Frontal cortex (tissue), 4 donors: ENCODE measurements at places on chromosomes 7 and 10.
A peak's percentile ranks its signal among the peaks of the same experiment; 100 is the strongest.

DNA sequence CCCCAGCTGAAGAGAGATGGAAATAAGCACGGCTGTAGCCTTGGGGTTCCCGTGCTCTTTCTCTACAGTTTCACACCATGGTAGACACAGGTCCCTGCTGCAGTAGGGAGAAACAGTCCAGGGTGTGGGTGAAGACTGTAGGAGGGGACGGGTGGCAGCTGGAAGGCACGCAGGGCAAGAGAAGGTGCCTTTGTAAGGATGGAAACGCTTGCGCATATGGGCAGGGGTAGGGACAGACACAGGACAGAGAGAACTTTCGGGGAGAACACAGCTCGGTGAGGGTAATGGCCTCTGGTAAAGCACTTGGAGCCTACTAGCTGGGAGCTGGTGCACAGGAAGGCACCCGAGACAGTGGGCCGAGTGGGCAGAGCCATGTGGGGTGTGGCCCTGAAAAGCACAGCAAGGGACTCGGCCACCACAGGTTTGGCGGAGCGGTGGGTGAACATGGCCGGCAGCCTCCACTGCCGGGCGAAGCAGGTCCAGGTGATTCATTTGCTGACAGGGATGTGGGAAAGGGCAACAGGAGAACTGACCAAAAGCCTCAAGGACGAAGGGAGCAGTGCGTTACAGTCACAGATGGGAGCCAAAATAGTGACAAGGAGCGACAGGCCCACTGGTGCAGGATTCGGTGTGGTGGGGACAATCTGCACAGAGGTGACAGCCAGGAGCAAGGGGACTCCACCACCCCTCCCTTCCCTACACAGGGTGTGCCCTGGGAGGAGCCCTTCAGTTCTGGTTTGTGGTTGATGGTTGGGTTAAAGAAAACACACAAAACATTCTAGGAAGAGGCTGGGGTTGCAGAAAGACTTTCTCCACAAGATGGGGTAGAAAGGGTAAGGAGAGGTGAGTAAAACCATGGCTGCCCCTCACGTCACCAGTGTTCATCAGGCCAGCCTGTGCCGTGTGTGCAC lies 97.1 kb downstream of the VOPP1 start:
- DNase-seq = no peak

DNA sequence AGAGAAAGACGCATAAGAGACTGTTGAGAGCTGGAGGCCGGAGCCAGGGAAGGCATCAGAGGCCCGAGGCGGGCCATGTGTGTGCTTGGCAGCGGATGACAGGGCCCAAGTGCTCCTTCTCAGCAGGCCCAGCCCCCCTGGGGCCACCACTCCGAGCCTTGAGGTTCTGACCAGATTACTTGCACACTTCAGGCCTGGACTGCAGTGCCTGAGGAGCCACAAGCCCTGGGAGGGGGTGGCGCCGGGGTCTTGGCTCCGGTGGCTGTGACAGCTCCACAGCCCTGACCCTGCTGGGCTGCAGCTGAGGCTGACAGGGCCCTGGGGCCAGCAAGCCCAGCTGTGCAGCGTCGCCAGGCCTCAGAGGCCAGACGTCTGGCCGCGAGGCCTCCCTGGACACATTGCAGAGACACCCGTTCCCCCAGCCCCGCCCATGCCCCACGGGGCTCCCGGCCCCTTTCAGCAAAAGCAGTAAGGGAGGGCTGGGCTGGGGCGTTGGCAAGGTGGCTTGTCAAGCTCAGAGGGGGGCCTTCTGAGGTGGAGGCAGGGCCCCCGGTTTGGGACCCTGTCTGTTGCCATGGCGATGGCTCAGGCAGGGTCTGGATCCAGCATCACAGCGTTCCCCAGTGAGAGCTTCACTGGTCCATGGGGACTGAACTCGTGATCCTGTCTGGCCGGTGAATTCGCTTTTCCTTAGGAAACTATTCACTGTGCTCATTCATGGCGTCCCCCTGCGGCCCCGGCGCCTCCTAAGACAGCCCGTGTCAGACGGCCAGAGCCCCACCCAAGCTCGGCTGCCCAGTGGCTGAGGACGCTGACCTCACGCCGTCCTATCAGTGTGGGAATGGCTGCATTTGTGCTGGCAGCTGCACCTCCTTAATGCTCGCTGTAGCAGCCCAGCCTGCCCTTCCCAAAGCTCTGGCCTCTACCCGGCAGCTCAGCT lies 5.7 kb downstream of the ELN start:
- DNase-seq = no peak

DNA sequence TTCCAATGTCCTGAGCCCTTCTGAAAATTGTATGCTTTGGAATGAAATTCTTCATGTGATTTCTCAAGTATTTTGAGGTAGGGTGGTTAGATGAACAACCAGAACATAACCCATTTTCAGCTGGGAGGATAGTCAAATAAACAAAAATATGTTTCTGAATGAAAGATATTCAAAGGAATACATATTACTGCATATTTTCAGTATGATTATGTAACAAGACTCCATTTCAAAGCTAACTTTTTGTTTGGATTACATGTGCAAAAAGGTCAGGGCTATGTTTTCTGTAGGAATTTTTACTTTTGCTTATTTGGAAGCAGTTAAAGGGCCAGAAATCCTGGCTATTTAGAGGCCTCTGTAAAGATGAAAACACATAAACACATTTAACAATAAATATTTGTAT lies 27.7 kb downstream of the CDK6 start:
- no peak for DNase-seq

- no peak for DNase-seq
Measured at GRCh38 chr7:124162667-124163066, 129.8 kb upstream of the TMEM229A start.

GRCh38 chr10:112515852-112516251 lies 68.8 kb downstream of the VTI1A start:
- no peak for DNase-seq

- DNase-seq = no peak
Measured at GRCh38 chr7:117839507-117839906, 33.7 kb downstream of the CTTNBP2 start.

- DNase-seq = no peak
Measured at GRCh38 chr7:118861581-118861980, 637.1 kb downstream of the ANKRD7 start.

GRCh38 chr10:35440016-35440415 lies 103.7 kb downstream of the CCNY start:
- no peak for DNase-seq

DNA sequence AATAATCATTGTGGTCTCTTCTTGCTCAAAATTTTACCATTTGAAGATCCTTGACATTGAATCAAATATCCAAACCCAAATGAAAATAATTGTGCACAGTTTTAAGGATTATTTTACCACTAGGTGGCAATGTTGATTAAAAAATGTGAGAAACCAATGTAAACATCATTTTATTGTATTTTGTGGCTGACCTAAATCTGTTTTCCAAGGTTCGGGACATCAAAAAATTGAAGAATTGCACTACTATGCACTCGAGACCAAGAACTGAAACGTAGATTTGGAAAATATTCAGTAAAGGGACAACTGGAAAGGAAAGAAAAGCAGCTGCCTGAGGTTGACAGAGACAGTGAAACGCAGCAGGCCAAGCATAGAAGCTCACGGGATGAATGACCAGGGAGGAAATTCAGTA lies 259.3 kb downstream of the SNX13 start:
- no peak for DNase-seq

- DNase-seq = no peak
Measured at GRCh38 chr10:12808014-12808613, 193.4 kb downstream of the CCDC3 start.

- DNase-seq = no peak
Measured at GRCh38 chr10:77251297-77252013, 386.2 kb downstream of the KCNMA1 start.

DNA sequence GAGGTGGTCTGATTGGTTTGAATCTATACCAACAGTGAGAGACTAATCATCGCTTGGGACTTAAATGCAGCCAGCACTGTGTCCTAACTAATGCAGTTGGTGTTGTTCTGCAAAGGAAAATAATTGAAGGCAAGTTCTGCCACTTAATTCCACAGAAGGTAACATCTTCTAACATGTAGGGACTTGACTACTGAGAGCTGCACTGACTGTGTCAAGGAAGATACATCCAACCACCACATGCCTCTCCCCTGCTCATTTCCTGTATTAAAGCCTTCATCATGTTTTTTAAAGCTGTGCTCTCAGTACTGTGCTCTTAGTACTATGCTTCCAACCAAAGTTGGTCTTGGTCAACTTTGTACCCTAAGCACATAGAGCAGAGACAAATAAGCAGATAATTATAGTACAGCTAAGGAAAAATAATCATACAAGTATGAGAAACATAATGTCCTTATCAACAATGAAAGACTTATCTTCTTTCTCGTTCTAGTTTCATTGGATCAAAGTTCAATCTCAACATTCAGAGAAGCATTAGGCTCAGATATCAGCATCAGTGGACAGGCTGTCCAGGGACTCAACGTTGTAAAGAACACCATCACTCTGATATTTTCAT lies 2.8 kb upstream of the CYP3A4 start:
- DNase-seq = no peak

- no peak for DNase-seq
Measured at GRCh38 chr7:15556339-15557105, 5.3 kb downstream of the AGMO start.

GRCh38 chr10:93841961-93842360 lies 51.8 kb upstream of the SLC35G1 start:
- no peak for DNase-seq

DNA sequence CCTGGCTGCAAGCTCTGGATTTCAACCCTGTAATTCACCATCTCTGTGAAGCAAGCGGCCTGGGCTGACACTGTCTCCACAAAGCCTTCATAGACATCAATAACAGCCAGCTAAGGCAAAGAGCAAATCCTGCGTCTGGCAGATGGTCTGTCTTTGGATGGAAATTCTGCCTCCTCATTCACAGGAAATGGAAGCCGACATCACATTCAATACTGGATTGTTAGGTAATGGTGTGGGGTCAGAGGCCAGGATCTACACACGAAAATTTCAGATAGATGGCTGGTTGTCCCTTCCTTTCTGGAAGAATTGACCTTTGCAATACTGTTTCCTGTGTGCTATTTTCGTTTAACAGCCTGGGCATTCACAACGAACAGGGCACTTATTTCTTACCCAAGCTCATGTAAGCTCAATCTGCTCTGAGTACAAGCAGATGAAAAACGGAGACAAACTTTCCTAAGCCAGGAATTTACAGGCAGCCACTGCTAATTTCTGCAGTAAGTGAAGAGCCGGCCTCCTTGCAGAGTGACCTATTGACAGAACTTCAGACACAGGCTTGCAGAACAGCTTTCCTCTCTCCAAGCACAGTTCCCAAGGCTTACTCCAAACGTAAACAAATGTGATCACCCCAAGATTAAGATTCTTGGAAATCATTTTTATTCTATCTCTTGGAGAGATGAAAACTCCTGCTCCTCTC lies 3.1 kb upstream of the ADAM12 start:
- no peak for DNase-seq

GRCh38 chr7:80724249-80724871 lies 85.9 kb downstream of the CD36 start:
- DNase-seq = no peak

DNA sequence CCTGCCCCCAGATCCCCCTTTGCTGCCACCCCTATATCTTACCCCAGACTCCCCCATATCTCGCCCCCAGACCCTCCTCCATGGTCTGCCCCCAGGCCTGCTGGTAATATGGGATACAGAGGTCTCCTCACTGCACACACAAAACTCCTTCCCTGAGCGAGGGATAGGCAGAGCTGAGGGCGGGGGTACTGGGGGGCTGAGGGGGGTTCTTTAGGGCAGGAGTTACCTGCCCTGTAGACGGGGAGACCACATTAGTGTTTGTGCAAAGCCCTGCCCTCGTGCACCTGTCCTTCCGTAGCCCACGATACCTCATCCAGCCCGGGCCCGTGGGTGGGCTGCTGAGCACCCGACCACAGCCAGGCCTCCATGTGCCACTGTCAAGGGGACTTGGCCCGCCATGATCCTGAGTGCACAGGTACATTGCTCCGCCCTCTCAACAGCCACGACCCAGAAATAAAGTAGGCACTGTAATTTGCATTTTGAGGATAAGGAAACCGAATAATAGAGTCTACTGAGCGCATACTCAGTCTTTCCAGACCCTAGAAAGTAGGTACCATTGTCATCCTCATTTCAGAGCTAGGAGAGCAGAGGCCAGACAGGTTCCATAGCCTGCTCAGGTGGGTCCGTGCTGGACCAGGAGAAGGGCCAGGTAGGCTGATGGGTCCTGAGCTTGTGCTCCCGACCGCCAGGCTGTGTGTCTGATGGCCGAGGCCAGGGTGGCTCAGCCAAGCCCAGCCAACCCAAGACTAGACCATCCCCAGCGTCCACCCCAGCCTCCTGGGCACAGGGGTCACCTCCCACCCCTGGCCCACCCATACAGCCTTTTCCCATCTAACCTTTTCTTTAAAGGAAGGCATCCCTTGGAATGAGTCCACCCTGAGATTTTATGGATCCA lies 115.2 kb downstream of the LHPP start:
- no peak for DNase-seq

DNA sequence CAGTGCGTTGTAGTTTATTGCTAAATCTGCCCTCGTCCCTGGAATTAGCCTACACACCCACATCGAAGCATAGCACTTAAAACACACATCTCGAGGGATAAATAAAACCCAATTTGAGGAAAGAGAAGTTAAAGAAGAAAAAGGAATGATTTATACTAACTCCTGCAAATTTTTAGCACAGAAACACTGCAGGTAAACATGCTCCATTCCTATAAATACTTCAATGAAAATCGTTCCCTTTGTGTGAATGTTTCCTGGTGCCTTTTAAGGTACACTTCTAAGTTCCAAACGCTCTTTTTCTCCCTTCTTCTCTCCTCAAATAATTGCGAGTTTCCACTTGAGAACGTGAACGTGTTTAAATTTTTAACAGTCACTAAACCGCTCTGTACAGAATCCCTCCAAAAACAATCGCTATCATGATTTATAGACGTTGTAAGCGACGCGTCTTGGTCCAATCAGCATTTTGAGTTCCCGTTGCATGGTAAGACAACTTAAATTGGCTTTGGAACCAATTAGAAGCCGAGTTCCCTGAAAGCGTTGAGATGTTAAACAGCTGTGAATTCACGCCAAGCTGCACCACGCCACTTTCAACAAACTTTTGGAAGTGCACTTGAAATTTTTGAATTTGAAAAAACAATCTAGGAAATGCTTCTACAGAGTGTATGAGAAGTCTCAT lies 12.5 kb upstream of the EBLN1 start:
- DNase-seq = peak; percentile 21

DNA sequence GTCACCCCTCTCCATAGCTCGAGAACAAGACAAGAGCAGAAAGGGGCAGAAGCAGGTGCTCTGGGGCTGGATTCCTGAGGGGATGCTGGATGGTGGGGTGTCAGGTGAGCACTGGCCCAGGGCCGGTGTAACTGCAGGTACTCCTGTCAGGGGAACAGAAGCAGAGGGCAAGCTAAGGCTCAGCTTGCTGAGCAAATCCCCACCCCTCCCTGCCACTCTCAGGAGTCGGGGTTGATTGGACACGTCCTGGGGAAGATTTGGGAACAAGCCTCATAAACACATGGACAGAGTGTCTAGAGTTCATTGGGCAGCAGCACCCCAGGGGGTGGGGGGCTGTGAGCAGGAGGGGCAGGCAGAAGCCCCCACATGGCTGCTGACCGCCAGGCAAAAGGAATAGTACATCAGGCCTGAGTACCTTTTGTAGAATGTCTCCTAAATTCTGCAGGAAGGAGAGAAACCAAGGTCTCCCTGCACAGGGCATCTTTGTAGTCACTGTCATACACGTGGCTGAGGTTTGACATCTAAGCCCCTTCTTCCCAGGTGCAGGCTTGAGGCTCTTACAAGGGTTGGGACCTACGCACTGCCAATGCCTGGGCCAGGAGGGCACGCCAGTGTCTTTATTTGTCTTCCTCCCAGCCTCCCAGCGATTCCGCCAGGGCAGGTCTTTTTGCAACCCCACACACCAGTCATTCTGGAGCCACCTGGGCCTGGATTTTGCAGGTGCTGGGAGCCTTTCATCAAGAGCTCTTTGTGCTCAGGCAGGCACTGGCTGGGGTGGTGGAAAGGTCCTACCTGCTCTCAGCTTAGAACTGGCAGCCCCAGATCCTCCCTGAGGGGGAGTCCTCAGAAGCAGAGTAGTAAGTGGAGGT lies 2.8 kb downstream of the CALML3 start:
- DNase-seq = no peak
